Retinal pigment epithelial cell (primary cell): ENCODE measurements at places on chromosomes 11 and 22.

DNA sequence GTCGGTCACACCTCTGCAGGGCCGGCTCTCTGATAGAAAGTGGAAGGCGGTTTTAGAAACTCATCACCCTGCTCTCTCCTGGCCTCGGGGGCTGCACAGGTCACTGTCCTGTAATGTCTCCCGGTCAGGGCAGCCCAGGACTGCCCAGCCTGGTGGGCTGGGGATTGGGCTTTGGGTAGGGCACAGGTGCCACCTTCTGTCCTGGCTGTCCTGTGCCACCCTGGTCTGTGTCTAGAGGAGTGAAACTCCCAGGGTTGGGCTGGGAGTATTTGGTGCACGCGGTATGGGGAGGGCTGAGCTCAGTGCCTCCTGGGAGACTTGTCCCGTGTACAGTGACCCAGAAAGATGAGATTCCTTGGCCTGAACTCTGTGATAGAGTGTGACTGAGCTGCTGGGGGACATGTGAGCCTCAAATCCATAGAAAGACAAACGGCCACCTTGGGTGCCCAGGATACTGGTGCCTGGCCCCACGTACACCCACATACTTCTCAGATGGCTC, 17.8 kb downstream of the SART1 start:
- no peak for DNase-seq

- peak; percentile 88 for DNase-seq
These were observed at the start of gene MARK2 for GRCh38 chr11:63838678-63839507. TSS of gene MARK2 (plus strand) at chr11:63839110. CDS start at chr11:63839507, 397 bp downstream.

- DNase-seq = no peak
These were observed 53.6 kb downstream of the BCR start for GRCh38 chr22:23233752-23234408.

DNA sequence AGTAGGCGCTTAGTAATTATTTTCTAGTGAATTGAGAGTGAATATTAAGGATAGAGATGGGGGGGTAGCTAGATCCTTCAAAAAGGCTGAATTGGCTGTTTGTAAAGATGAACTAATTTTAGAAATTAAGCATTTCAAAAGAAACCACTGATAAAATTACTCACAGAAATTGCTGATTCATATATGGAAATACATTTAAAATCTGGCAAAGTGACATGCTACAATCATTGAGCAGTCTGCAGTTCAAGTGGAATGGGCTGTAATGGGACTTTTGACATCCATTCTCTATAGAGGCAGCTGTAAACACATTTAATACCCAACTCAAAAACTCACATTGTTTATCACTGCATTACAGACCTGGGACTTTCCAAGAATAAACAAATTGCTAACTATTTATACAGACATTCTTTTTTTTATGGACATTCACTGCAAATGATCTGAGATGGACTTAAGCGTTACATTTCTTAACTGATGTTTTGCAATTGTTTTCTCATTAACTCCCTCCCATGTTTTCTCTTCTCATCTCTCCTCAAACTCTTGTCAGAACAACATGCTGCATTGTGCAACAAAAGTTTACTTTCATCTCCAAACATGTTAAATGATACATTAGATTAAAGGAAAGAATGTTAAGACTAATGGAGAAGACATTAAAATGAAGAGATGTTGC, 42.1 kb upstream of the MMP7 start:
- DNase-seq = no peak

DNA sequence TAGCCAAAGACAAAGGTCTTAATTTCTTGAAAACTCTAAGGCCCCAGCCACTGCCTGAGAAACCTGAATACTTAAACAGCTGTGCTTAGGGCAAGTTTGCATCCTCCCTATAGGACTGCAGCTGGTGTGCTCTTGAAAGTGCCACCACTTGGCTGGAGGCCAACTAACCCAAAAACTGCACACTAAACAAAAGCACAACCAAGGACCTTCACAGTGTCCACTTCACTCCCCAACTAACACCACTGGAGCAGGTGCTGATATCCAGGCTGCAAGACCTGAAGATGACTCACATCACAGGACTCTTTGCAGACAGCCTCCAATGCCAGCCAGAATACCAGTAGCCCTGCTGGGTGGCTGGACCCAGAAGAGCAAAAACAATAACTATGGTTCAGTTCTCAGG, 357.7 kb upstream of the ARHGAP42 start:
- DNase-seq = peak; percentile 39

GRCh38 chr11:35717520-35717919, 54.9 kb downstream of the TRIM44 start:
- no peak for DNase-seq

- no peak for DNase-seq
These were observed 397.4 kb downstream of the SOX6 start for GRCh38 chr11:15958910-15959309.

- no peak for DNase-seq
These were observed 134.2 kb downstream of the LDLRAD3 start for GRCh38 chr11:36077886-36078685.

GRCh38 chr11:33344611-33345010, 87.4 kb downstream of the HIPK3 start:
- DNase-seq = peak; percentile 3
